ENCODE measurements at places on chromosomes 7 and 10.

DNA sequence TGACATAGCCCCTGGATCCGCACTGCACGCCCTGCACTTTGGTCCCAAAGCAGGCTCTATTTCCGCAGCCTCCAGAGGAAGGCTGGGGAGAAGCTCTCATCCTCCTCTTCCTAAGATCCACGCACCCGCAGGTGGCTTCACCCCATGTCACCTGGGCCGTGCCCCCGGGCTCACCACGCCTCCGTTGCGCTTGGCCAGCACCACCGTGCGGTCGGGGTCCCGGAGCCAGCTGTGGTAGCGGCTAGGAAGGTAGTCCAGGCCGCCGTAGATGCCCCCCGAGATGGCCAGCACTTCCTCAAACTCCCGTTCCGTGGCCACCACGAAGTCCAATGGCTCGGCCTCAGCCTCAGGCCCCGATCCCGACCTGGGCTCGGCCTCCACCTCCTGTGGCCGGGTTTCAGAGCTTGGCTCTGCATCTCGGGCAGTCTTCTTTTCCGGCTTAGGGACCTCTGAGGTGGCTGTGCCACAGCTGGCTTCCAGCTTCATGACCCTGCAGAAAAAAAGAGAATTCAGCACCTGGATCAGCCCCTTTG lies 5.7 kb downstream of the NAT16 start:
- DNase-seq: no peak

DNA sequence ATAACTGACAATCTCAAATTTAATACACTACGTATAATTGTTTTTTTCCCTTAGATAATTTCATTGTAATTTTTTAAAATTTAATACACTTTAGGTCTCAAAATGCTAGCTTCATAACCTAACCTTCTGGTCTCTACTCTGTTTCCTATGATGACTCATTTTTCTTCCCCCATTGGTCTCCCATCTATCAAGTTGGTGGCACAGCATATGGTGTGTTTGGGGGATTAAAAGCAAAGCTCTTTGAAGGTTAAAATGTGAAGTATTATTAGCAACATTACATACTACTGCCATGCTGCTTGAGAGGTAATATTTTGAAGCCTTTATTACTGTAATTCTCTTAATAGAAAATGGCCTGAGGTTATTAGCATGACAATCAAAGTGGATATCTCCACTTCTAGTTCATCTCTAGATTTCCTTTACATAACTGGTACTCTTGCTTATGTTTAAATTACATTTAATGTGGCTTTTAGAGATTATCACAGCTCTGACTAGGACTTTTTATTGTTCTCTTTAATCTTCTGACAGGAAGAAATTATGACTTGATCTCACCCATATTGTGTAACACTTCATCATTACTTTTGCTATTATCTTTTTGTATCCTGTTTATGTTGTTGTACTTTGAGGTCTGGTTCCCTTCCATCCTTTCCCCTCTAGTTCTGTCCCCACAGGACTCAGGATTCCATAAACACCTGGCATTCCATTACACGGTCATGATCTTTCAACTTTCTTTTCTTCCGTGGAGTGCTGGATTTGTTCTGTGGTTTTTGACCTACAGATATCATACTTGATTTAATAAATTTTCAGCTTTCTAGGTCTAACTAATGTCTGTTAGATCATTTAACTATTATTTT lies 185.1 kb downstream of the SEMA3D start:
- no peak for DNase-seq

- no peak for DNase-seq
Observed at GRCh38 chr10:97312897-97313296, 6.2 kb upstream of the FRAT1 start.

GRCh38 chr7:135381369-135381768 lies 128.5 kb downstream of the CNOT4 start:
- no peak for DNase-seq

DNA sequence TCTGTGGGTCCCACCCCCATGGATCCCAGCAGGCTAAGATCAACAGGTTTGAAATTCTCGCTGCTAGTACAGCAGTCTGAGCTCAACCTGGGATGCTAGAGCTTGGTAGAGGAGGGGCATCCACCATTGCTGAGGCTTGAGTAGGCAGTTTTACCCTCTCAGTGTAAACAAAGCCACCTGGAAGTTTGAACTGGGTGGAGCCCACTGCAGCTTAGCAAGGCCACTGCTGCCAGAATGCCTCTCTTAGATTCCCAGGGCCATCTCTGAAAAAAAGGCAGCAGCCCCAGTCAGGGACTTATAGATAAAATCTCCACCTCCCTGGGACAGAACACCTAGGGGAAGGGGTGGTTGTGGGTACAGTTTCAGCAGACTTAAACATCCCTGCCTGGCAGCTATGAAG lies 190.0 kb upstream of the CACNA2D1 start:
- DNase-seq: no peak

DNA sequence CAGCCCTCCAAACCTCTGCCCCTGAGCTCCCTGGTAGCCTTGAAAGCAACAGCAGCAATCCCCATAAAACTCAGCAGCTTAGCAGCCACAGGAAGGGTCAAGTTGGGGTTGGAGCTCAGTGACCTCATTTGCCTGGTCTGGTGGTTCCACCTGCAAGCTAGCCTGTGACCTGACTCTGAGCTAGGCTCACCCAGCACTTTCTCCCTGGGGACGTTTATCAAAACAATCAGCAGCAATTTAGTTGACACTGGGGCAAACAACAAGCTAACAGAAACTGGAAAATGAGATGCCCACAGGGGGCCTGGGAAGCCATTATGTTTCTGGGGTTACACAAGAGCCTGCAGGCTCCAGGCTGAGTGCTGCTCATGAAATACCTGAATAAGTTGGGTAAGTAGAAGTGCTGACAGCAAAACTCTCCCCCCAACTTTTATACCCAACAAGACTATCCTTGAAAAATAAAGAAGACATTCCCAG lies 22.4 kb upstream of the CRYGN start:
- DNase-seq: no peak

GRCh38 chr10:112580267-112580666 lies 133.3 kb downstream of the VTI1A start:
- DNase-seq: no peak

DNA sequence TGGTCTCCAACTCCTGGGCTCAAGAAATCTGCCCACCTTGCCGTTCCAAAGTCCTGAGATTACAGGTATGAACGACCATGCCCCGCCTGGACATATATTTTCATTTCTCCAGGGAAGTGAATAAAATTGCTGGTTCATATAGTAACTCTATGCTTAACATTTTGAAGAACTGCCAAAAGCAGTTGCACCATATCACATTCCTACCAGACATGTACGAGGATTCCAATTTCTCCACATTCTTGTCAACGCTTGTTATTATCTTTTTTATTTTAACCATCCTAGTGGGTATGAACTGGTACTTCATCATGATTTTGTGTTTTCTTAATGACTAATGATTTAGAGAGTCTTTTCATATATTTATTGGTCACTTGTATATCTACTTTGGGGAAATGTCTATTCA lies 21.9 kb upstream of the CPN1 start:
- DNase-seq: no peak

GRCh38 chr7:40833888-40834234 lies 699.1 kb downstream of the SUGCT start:
- DNase-seq: no peak
